ENCODE measurements at places on chromosomes 2 and 18.

- no peak for DNase-seq
Observed at GRCh38 chr2:173719471-173719870, 245.7 kb downstream of the SP3 start.

- DNase-seq = no peak
Observed at GRCh38 chr2:209990838-209991237, 11.6 kb upstream of the RPE start.

DNA sequence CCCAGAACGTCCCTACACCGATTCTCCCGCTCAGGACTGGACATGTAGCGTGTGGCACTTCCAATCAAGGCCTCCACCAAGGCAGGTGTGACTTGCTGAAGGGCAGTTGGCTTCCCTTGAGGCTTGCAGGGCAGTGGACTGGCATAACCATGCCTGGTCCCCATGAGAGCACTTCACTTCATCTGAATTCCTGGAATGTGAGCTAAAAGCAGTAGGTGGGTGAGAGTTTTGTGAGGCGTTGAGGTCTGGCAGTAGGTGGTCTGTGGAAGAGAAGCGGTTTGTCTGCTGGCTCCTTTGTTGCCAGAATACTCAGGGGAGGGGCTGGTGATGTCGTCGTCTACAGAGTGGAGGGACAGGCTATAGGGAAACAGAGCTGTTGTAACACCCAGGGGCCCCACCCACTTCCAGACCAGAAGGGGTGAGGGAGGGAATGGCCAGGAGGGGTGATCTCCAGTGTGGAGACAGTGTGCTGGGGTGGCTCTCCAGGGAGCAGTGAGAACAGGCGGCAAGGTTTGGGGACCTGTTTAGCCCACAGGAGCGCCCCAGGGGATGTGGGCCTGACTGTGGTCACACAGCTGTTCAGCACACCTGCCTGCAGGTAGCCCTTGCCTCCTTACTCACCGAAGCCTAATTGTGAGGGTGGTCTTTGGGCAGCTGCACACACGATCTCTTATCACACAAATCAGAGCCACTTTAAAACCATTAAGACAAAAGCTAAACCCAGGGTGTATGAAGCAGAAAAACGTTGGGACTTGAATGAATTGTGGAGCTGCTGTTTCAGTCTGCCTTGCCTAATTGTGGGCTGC, 21.5 kb upstream of the ALKAL2 start:
- no peak for DNase-seq

GRCh38 chr2:187581125-187581896, 27.1 kb upstream of the TFPI start:
- DNase-seq = no peak

- no peak for DNase-seq
Observed at GRCh38 chr18:7576685-7577084, 9.6 kb downstream of the PTPRM start.

Data from CD4-positive, alpha-beta memory T cell (primary cell).